ENCODE measurements at places on chromosomes 12 and 14.
A peak's percentile ranks its signal among the peaks of the same experiment; 100 is the strongest.

DNA sequence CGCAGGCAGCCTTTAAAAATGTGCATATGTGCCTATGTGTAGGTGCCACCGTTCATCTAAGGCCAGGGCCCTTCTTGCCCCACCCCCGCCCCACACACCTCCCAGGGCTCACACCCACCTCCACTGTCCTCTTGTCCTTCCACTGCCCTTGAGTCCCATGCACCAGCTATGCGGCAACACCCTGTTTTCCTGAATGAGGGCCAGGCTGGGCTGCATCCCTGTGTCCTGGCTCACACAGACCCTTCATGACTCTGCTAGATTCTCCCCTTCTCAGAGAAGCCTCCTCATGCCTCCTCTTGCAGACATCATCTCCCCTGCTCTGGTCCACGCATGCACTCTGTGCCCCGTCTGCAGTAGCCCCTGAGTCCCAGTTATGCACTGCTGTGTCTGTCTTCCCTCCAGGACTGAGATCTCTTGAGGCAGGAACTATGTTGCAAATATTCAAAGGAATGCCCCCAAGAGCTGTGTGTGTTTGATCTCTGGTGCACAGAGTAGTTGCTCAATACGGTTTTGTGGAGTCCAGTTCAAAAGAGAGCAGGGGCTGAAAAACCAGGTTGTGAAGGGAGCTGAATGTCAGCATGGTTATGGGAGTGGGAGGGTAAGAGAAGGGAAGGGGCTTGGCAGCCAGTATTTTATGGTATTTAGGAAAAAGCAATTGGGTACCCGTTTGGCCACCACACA, 47.3 kb upstream of the ESRRB start:
- no peaks in the 10 kb centered on the region for H3K27me3 ChIP-seq
- no peak overlapping the region for H3K27ac ChIP-seq
- H3K36me3 ChIP-seq: no peaks in the 10 kb centered on the region
- no peaks in the 10 kb centered on the region for H3K4me1 ChIP-seq

GRCh38 chr12:105078712-105079570, 5.3 kb downstream of the ALDH1L2 start:
- no peaks in the 10 kb centered on the region for H3K27me3 ChIP-seq
- H3K4me1 ChIP-seq: peaks cover 11% of the 10 kb centered on the region
- no peak for DNase-seq
- no peak overlapping the region for H3K4me3 ChIP-seq
- no peak overlapping the region for H3K27ac ChIP-seq

DNA sequence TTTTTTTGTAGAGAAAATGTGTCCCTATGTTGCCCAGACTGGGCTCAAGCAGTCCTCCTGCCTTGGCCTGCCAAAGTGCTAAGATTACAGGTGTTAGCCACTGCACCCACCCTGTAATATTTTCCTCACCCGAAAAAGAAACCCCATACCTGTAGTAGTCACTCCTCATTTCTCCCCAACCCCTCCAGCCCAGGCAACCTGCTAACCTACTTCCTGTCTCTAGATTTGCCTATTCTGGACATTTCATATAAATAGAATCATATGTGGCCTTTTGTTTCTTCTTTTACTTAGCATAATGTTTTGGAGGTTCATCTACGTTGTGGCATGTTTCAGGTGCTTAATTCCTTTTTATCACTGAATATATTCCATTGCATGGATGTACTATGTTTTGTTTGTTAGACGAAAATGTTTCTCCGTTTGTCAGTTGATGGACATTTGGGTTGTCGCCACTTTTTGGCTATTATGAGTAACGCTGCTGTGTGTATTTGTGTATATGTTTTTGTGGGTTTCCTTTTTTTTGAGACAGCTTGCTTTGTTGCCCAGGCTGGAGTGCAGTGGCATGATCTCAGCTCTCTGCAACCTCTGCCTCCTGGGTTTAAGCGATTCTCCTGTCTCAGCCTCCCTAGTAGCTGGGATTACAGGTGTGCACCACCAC, 6.2 kb downstream of the ANKRD13A start:
- peaks cover 19% of the 10 kb centered on the region for H3K4me1 ChIP-seq
- no peaks in the 10 kb centered on the region for H3K27me3 ChIP-seq
- H3K27ac ChIP-seq: no peak overlapping the region
- H3K36me3 ChIP-seq: peaks cover 8% of the 10 kb centered on the region
- no peak for DNase-seq

DNA sequence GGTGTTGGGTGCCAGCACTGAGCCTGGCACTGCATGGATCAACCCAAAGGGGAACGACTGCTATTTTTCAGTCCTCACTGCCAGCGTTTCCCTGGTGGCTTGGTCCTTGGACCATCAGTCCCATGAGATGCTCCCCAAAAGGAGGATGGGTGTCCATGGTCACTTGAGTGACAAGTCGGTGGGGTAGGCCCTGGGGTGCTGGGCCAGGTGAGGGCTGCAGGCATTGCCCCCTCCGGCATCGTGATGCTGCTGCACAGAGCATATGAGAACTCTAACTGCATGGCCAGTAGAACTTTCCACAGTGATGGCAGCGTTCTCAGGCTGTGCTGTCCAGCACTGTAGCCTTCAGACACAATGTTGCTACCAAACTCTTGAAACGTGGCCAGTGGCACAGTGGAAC, 16.2 kb downstream of the SETD1B start:
- H3K4me1 ChIP-seq: no peaks in the 10 kb centered on the region
- no peak for DNase-seq
- no peak overlapping the region for H3K27ac ChIP-seq

DNA sequence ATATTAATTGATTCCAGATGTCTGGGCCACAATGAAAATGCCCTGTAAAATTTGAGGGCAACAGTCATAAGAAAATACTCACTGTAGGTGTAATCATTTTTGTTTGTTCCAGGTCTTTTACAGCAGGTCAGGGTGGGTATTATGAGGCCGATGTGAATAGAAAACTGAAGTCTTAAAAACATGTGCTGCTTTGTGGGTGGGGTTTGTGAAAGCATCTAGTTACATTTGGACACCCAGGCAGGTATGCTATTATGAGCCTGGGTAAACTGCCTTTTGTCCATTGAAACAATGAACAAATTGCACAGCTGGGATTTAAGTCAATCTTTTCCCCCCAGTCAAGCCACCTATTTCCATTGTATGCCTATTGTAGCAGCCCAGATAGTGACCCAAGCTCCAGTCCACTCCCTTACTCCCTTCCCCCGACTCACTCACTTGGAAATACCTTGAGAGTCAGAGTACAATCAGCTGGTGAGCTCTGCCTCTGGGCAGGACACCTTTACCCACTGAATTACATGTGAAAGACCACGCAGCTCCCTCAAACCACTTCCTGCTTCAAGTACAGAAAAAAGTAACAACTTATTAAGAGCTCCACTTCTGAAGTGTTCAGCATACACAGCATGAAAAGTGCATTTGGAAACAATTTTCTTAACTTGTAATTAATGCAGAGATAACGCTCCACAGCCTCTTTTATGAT, 1.8 kb downstream of the IGF1 start:
- no peaks in the 10 kb centered on the region for H3K27me3 ChIP-seq
- no peak overlapping the region for H3K4me3 ChIP-seq
- peak overlapping the region; percentile 78 for H3K27ac ChIP-seq
- H3K36me3 ChIP-seq: no peaks in the 10 kb centered on the region

GRCh38 chr12:125530876-125531275, 465.6 kb downstream of the AACS start:
- DNase-seq: no peak
- H3K36me3 ChIP-seq: no peaks in the 10 kb centered on the region
- no peak overlapping the region for H3K27ac ChIP-seq
- no peak overlapping the region for H3K4me3 ChIP-seq
- no peaks in the 10 kb centered on the region for H3K4me1 ChIP-seq
- peaks cover 12% of the 10 kb centered on the region for H3K27me3 ChIP-seq

DNA sequence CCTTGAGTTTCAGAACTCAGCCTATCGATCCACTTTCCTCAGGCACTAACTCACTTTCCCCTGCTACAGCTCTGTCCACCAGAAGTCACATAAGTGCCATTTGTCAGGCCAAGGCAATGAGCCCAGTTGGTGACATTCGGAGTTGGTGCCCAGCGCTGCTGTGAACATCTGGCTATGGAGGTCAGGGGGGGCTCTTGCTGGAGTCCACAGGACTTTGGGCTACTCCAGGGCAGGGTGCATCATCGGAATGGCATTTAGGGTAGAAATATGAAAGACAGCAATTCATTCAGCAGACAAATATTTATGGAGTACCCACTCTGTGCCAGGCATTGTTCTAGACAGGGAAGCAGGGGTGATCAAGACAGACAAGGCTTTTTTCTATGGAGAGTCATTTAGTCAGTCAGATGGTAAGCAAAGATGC, 1.5 kb upstream of the PPP1CC start:
- peaks cover 46% of the 10 kb centered on the region for H3K4me1 ChIP-seq
- H3K27me3 ChIP-seq: no peaks in the 10 kb centered on the region
- no peak for DNase-seq
- no peaks in the 10 kb centered on the region for H3K36me3 ChIP-seq
- no peak overlapping the region for H3K27ac ChIP-seq

DNA sequence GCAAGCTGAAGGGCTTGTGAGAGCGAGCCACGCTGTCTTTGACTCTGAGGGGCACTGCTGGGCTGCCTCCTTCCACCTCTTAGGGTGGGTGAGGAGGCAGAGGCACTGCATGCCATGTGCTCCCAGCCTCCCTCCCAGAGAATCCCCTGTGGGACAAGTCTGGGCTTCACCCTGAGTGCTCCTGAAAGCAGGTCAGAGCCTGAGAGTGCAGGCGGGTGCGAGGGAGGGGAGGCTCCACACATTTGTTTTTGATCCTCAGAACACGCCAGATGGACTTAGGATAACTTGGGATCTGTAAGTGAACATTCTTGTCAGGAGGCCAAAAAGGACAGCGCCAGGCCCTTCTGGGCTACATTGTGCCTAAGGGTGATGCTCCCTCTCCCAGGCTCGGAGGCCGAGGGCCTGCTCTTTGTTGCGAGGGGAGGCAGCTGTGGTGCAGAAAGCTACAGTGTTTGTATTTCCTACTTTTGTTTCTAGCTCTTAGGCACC, 155.4 kb downstream of the TMX1 start:
- no peak overlapping the region for H3K4me3 ChIP-seq
- H3K27me3 ChIP-seq: no peaks in the 10 kb centered on the region
- peak; percentile 44 for DNase-seq

- no peak for DNase-seq
- no peak overlapping the region for H3K27ac ChIP-seq
- H3K36me3 ChIP-seq: no peaks in the 10 kb centered on the region
- H3K4me1 ChIP-seq: no peaks in the 10 kb centered on the region
- no peak overlapping the region for H3K4me3 ChIP-seq
These were observed 72.2 kb upstream of the NAP1L1 start for GRCh38 chr12:76156726-76157125.

DNA sequence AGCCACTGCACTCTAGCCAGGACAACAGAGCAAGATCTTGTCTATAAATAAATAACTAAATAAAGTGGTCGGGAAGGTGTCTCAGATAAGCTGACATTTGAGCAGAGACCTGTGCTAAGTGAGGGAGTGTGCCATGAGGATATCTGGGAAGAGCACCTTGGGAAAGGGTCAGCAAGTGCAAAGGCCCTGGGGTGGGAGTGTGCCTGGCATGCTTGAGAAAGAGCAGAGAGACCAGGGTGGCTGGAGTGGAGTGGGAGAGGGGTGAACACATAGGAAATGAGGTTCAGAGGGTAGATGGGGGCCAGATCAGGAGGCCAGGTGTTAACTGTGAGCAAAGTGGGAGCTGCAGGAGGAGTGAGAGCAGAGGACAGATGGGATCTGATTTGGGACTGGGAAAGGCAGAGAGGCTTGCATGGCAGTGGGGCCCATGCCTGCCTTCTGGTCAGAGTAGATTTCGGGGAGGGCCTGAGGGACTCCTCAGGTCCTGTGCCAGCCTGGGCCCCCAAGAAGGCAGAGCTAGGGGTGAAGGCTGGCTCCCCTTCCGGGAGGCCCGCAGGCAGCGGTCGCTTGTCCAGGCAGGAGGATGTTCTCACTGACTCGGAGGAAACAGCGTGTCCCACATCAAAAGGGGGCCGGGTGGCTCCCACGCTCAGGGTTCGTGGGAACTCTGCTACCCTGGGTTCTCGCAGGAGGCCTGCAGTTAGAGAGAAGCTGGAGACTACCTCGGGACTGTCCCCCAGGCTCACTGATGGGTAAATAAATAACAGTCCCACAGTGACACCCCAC, 32.6 kb downstream of the DTX1 start:
- H3K27me3 ChIP-seq: peaks cover 61% of the 10 kb centered on the region
- no peaks in the 10 kb centered on the region for H3K36me3 ChIP-seq
- no peak for DNase-seq
- H3K4me3 ChIP-seq: no peak overlapping the region
- H3K27ac ChIP-seq: no peak overlapping the region
- H3K4me1 ChIP-seq: peaks cover 9% of the 10 kb centered on the region

GRCh38 chr14:64823305-64823861, 56.3 kb downstream of the SPTB start:
- no peak overlapping the region for H3K4me3 ChIP-seq
- H3K27me3 ChIP-seq: peaks cover 3% of the 10 kb centered on the region
- H3K27ac ChIP-seq: no peak overlapping the region
- no peaks in the 10 kb centered on the region for H3K36me3 ChIP-seq

GRCh38 chr12:23880988-23881387, 68.5 kb downstream of the SOX5 start:
- H3K27me3 ChIP-seq: no peaks in the 10 kb centered on the region
- H3K27ac ChIP-seq: no peak overlapping the region
- H3K4me1 ChIP-seq: no peaks in the 10 kb centered on the region

DNA sequence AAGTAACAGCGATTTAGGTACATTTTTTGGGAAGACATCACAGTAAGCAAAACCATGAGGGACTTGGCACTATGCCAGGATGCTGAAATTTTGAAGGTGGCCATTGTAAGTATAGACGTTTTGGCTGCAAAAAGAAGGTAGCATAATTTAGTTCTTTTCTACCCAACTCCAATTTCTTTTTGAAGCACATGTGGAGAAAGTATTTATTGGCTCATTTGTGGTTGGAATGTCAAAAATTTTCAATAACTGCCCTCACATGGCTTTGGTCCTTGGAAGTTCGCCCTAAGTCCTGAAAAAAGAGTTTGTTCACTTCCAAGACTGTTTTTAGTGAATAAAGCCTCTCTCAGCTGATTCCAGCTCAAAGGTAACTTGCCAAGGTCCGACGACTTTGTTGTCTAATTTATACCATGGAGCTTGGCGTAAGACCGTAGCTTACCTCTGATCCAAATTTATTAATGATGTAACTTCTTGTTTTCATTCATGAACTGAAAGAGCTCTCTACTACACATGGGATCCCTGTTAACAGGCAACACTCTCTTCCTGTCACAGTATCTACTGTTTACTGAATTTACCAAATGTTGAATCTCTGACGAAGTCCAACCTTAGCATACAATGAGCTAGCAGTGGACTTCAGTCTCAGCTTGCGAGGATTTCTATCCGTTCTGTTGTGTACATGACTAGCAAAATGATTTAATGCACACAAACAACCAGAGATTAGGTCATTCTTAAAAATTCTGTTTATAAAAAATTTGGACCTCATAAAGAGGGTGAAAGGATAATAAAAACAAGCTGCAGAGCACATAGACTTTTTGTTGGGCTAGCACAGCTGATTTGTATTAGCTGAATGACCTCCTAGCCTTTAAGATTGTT, 49.0 kb downstream of the MSRB3 start:
- no peak overlapping the region for H3K4me3 ChIP-seq
- H3K27me3 ChIP-seq: no peaks in the 10 kb centered on the region
- H3K36me3 ChIP-seq: peaks cover 13% of the 10 kb centered on the region
- H3K27ac ChIP-seq: no peak overlapping the region
- DNase-seq: peak; percentile 10

GRCh38 chr14:105502446-105503295, 11.6 kb downstream of the TEDC1 start:
- H3K4me1 ChIP-seq: no peaks in the 10 kb centered on the region
- DNase-seq: no peak
- H3K27me3 ChIP-seq: no peaks in the 10 kb centered on the region
- H3K4me3 ChIP-seq: no peak overlapping the region
- no peak overlapping the region for H3K27ac ChIP-seq

Data from heart right ventricle (tissue), 16 donors.